Activated T-helper 1 cell treated with anti-CD3 and anti-CD28 coated beads, Interleukin-12 subunit alpha, Interleukin-12 subunit beta, Interleukin-2, Interleukin-4 antibody, amounts not matched to agents 30 ng/mL and 10 ng/mL and 1 ng/mL, durations not matched to agents 14 hours and 24 hours and 36 hours (primary cell): ENCODE measurements at places on chromosomes 5 and 9. TPM values are rescaled to one million over a fixed set of nuclear protein-coding genes. Genes with fewer than 3 reads are reported as not detected.

The TAF1L gene
- total RNA-seq: 0.03 TPM in 1 of 2 replicates, not detected in the other

The SHISAL2B gene
- not detected in 2 replicates for total RNA-seq

The TAF11L8 gene
- not detected in 2 replicates for total RNA-seq

The STPG3 gene
- total RNA-seq: 1.2 and 1.8 TPM in 2 replicates

The SLC22A4 gene
- 1.6 and 2.6 TPM in 2 replicates for total RNA-seq

The CNTNAP3B gene
- total RNA-seq: not detected in 2 replicates

The GDA gene
- total RNA-seq: not detected in 2 replicates
